ENCODE measurements at places on chromosomes 4 and X.

DNA sequence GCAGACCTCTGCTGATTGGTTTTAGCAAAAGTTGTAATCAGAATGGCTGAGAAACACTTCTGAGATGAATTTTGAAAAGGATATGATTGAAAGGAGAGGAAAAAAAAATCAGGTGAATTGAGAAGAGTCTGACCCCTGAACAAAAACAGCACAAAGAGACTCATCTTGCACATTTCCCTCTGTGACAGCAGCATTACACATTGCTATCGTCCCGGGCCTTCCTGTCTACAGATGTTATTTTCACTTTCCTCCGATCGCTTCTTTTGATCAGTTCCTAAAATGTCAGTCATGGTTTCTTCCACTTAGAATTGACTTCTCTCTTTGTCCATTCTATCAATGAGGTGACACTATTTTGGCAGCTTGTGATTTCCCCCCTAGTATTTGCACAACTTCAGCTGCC lies 262.6 kb downstream of the GPC3 start:
- no peak for DNase-seq

GRCh38 chr4:156971676-156972378 lies at the start of gene PDGFC:
Gene PDGFC (minus strand): TSS chr4:156971799. CDS start chr4:156970903, 896 bp downstream.
- no peak for DNase-seq

GRCh38 chr4:43607400-43607799 lies 714.9 kb downstream of the GRXCR1 start:
- DNase-seq: no peak

DNA sequence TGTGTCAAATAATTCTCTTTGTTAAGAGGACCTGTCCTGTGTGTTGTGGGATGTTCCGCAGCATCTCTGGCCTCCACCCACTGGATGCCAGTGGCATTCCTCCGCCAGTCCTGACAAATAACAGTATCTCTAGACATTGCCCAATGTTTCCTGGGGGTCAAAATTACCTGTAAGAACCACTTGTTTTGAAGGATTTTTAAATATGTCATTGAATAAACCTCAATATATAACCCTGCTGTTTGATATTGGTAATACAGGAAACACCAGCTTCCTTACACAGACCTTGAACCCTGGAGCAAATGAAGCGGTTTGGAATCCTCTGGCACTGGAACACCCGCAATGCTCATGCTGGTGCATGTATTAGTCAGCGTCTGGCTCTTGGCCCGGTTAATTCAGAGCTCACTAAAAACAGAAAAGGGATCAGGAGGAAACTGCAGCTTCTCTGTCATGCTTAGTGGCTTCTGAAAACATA lies 101.3 kb downstream of the TBL1X start:
- no peak for DNase-seq

- DNase-seq: no peak
These were observed 223.7 kb downstream of the PDHA2 start for GRCh38 chr4:96063639-96064038.

- no peak for DNase-seq
These were observed 154.9 kb downstream of the NPFFR2 start for GRCh38 chr4:72186714-72187113.

DNA sequence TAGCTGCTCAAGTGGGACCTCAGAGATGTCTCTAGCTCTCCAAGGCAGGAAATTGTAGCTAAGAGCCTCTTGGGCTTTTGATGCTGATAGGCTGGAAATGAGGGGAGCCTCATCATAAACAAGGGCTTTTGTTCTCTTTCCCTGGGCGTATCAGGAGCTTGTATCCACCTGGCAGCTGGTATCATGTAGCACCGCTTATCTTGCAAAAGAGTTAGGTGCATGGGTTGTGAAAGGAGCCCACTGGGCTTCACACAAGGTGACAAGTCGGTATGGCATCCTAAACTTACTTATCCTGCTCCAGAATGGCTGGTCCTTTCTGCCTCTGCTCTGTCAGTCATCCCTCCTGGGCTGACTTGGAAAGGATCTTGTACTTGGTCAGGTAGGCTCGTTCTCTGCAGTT lies 565.8 kb downstream of the GRXCR1 start:
- DNase-seq: peak; percentile 12

- DNase-seq: no peak
These were observed 348.1 kb downstream of the ARHGAP10 start for GRCh38 chr4:148079961-148080360.
